ENCODE measurements at places on chromosomes 16 and 17.
A peak's percentile ranks its signal among the peaks of the same experiment; 100 is the strongest.

GRCh38 chr16:8109510-8110369, 480.6 kb downstream of the TMEM114 start:
- DNase-seq = no peak

DNA sequence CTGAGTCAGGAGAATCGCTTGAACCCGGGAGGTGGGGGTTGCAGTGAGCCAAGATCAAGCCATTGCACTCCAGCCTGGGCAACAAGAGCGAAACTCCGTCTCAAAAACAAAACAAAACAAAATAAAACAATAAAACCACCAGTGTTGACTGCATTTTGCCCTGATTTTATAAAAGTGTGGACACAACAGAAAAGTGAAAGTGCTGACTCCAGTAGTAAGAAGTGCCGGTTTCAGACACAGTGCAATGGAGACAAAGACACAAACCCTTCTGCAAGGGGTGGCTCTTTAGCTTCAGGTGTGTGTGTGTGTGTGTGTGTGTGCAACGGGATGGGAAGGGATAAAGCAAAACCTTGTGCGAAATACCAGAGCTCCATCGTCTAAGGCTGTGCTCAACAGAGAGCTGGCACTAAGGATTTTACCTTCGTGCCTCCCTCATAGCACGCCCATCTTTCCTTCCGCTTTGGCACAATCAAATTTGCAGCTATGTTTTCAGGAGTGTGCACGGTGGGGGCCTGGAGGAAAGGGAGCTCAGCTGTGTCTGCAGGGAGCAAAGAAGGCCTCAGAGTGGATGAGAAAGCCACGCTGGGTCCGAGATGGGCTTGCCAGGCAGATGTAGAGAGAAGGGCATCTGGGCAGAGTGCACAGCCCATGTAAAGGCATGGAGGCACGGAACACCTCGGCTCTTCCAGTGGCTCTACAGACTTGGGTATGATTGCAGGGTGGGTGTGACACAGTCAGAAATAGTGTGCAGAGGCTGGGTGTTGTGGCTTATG, 15.5 kb downstream of the MXRA7 start:
- DNase-seq = no peak

- peak; percentile 90 for DNase-seq
Observed at GRCh38 chr17:29615048-29615385, 7.7 kb downstream of the CORO6 start.

- DNase-seq = no peak
Observed at GRCh38 chr17:8668176-8668740, 37.7 kb upstream of the MYH10 start.

DNA sequence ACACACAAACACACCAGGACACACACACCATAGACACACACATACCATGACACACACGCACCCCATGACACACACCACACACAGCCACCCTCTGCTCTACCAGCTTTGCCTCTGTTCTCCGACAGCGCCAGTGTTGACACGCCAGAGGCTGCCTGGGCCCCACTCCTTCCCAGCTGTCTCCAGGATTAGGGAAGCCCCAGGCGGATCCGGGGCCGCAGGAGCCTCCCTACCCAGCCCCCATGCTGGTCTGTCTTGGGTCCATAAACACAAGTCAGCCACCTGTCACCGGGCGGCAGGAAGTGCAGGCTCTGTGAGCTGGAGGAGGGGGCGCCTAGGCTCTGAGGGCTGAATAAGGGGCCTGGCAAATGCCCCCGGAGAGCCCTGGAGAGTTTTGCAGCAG, 10.5 kb downstream of the TBC1D16 start:
- no peak for DNase-seq

All from activated CD4-positive, alpha-beta T cell treated with anti-CD3 and anti-CD28 coated beads, Interleukin-2, amount 10 ng/mL, durations not matched to agents 7 days and 5 days (primary cell).